Fibroblast of skin of left biceps (primary cell): ENCODE measurements at places on chromosomes 12 and 14.
A peak's percentile ranks its signal among the peaks of the same experiment; 100 is the strongest.

- no peak for DNase-seq
These were observed 328.2 kb upstream of the NOVA1 start for GRCh38 chr14:26925876-26926584.

GRCh38 chr12:7959278-7959677, 23.3 kb upstream of the SLC2A3 start:
- no peak for DNase-seq

DNA sequence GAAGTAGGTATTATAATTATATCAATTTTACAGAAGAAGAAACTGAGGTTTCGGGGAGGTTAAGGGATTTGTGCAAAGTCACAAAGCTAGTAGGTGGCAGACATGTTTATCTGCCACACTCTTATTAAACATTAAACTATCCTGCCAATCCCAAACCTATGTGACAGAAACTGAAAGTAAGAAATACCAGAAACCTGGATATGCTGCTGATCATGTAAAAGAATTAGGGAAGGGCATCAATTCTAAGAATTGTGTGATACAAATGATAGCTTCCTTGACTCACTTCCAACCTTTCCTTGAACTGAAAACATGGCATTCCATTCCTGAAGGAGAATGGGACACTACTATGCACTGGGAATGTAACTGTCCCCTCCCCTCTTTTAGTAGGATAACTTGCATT, 16.9 kb downstream of the TAOK3 start:
- DNase-seq = no peak

DNA sequence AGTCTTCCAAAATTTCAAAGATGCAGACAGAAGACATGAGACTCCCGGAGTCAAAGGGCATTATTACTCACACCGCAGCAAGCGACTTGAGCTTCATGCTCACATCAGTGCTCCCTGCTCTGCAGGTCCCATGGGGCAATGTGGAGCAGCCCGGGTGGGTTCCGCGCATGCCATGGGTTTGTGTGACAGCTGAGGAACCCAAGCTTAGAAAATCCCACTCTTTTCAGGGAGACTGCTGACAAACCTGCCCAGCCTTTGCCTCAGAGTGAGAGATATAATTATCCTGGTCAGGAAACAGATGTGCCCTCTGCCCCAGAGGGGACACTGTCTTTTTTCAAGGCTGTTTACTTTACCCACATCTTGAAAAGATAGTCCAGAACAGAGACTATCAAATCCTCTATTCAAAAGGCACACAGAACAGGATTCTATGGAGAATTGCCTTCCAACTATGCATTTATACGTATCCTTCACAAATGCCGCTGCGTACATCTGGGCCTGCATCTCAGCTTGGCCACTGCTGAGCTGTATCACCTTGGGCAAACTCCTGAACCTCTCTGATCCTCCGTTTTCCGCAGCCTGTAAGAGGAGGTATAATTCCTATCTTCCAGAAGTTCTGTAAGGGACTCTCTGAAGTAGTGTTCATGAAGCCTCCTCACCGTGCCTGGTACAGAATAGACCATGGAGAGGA, 16.0 kb downstream of the C14orf132 start:
- no peak for DNase-seq

DNA sequence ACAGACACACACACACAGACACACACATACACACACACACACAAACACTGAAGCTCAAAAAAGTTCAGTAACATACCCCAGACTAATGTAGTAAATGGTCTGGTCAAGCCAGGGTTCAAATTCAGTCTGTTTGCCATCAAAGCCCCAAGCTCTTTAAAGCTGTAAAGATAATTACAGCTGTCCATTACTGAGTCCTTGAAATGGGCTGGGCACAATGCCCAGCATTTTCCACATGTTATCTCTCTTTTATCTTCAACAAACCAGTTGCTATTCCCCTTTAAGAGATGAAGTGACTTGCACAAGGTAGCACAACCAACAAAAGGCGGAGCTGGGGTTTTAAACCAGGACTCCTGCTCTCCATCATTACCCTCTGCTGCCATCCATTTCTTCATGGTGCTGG, 7.6 kb upstream of the UNC119B start:
- no peak for DNase-seq

- DNase-seq = no peak
These were observed 34.3 kb upstream of the CHST11 start for GRCh38 chr12:104422441-104422840.

DNA sequence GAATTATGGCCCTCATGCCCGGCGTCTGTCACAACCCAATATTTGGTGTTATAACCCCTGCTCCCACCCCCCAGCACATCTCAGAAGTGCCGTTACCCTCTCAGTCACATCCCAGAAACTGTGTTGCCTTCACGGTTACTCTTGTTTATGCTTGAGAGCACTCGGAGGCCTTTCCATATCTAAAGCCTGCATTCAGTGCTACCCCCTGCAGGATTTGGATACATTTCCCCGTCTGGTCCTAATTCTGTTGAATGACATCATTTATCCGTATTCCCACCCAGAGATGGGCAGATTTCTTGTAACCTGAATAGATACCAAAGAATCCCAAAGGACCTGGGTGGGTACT, 19.1 kb upstream of the FOS start:
- no peak for DNase-seq

GRCh38 chr12:7877420-7877819, 4.7 kb upstream of the SLC2A14 start:
- DNase-seq = no peak

GRCh38 chr12:24447678-24448077, 498.2 kb upstream of the SOX5 start:
- no peak for DNase-seq

- DNase-seq = no peak
These were observed 537.3 kb downstream of the TMTC2 start for GRCh38 chr12:83224012-83224411.

DNA sequence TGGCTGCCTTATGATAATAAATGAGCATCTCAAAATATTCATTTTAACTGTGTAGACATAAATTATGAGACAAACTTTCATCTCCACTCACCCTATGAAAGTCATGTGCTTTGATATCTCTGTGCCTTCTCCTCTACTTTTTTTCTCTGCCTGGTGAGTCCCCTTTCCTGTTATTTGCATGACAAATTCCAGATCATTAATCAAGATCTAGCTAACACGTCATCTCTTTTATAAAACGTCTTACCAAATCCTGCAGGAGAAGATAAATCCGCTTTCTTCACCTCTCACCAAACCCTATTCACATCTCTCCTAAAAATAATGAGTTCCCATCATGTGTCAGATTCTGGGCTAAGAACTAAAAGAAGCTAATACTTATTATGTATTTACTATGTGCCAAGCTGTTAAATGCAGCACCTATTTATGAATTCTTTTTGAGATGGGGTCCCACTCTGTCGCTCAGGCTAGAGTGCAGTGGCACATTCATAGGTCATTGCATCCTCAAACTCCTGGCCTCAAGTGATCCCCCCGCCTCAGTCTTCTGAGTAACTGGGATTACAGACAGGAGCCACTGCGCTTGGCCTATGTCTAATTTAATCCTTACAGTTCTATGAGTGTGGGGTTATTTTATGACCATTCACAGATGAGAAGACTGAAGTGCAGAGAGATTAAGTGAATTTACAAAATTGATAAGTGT, 26.7 kb downstream of the SPX start:
- no peak for DNase-seq

- no peak for DNase-seq
These were observed 12.6 kb upstream of the PLEK2 start for GRCh38 chr14:67424539-67424938.

- DNase-seq = no peak
These were observed 28.8 kb downstream of the CLMN start for GRCh38 chr14:95290871-95291431.

GRCh38 chr14:103362780-103363179, 22.4 kb upstream of the MARK3 start:
- no peak for DNase-seq

- DNase-seq = no peak
These were observed 2.4 kb upstream of the MLEC start for GRCh38 chr12:120684523-120684932.

GRCh38 chr12:51814311-51815088, 34.0 kb downstream of the FIGNL2 start:
- DNase-seq = peak; percentile 28

DNA sequence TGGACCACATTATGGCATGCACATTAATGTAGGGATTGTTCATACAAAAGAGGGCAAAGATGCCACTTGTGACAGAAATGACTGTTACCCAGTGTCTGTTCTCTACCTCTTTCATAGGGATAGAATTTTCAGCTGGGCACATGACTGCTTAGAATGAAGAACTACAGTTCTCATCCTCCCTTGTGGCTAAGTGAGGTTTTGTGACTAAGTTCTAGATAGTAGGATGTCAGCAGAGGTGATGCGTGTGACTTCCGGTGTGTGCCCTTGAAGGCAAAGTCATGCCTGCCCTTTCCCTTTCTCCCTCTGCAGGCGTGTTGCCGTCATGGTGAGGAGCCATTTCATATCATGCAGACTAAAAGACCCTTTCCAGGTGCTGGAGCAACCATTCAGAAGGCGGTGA, 99.3 kb downstream of the CACNA1C start:
- DNase-seq = no peak

- no peak for DNase-seq
These were observed 191.7 kb downstream of the ALG10B start for GRCh38 chr12:38508246-38508645.

GRCh38 chr14:84483072-84483420, 1046.9 kb upstream of the FLRT2 start:
- DNase-seq = no peak

- peak; percentile 34 for DNase-seq
These were observed 1.4 kb downstream of the EEA1 start for GRCh38 chr12:92927436-92928281.

DNA sequence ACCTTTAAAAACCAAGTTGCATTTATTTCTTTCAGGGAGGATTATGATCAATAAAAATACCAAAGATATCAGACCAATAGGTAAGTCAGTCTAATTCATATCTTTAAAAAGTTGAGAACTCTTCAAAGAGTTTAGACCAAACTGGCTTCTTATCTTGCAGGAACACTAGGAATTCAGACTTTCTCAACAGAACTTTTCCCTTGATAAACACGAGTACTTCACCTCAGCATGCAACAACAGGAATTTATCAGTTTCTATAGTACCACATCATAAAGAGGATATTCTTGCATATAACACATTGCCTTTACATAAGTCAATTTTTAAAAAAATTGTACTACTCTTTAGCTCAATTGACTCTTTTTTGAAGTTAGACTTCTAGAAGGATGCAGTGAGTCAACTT, 68.2 kb downstream of the DNAI7 start:
- no peak for DNase-seq

- no peak for DNase-seq
These were observed 125.6 kb upstream of the RTL1 start for GRCh38 chr14:101028971-101029667.

DNA sequence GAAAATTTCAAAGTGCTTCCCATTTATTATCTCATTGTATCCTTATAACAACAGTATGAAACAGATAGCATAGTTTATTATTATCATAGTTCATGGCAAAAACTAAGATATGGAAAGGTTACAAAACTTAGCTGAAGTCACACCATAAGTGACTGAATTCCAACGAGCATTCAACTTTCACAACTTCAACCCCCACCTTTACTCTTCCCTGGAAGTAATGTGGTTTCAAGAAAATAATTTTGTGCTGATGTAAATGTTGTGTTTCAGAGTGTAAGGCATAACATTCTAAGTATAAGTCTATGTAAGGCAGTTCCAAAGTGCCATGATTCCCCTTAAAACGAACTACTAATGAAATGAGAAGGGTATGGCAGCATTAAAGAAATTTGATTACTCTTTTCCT, 454.5 kb downstream of the BCAT1 start:
- no peak for DNase-seq

DNA sequence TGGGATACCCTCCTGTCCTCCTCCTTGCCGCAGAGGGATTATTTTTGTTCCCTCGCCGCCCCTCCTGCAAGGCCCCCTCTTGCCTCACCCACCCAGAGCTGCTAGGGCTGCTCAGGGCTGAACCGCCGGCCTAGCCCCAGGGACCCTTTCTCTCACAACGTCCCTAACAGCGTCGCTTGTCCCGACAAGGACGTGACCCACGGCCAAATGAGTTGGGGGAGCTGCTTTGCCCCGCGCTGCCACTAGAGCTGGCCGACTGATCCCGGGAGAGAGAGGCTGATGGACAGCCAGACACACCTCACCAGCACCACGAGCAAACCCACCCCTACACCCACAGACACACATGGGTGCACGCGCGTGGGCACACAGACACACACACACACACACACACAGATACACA, 154.6 kb upstream of the ALG10B start:
- DNase-seq = no peak

DNA sequence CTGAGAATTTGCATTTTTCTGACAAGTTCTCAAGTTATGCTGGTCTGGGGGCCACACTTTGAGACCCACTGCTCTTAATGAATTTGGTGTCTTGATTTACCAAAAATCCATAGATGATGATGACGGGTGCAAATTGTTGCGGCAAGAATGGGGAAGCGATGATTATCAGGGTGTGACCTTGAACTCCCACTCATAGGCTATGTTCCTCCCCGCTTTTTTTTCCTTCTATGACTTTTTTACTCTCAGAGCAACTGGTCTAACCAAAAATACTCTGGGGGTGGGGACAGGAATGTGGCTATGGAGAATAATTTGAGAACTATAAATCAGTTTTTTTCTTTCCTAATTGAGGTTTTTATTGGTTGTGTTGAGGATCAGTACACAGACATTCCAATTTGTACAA, 83.6 kb downstream of the PPFIBP1 start:
- no peak for DNase-seq

DNA sequence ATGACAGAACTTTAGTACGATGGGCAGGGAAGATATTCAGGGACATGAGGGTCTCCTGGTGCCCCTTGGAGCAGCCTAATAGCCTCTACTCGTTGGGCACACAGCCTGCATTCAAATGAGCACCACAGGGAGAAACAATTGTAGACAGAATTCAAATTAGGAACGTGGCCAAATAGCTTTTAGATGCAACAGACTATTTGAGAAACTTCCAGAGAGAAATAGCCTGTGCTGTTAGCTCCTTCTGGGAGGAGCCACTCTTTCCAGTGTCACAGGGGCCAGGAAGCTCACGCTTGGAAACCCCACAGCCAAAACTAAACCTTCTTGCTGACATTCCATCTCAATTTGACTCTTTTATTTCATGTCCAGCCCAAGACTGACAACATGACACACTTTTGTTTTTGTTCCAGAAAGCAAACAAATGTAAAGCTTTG, 114.5 kb downstream of the RPAP3 start:
- DNase-seq = peak; percentile 4

DNA sequence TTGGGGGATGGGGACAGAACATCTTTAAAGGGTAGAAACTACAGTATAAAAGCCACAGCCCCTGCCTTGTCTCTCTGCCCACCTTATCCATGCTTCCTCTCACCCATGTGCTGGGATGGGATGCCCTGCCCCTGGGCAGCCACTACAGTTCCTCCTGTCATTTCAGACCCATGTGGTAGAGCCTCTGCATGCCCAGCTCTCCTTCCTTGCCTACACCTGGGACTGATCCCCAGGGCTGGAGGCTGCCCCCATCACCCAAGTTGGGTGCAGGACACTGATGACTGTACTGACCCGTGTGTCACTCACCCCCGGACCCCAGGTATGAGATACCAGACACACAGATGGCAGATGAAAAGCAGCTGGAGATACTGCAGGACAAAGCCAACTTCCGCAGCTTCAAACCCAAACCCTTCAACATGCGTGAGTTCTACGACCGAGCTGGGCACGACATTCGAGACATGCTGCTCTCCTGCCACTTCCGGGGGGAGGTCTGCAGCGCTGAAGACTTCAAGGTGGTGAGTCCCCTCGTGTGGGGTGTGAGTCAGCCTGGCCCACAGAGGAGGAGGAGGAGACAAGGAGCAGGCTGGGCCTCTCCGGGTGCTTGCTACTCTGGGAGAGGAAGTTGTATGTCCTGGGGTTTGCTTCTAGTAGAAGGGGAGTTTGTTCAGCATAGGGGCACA, 2.2 kb downstream of the ASIC1 start:
- DNase-seq = no peak
